ENCODE measurements at places on chromosomes 3 and 15.

- H3K4me1 ChIP-seq: 0 out of 2 replicates have a peak, but pooled peaks cover 3% of the 10 kb centered on the region
- no peaks in the 10 kb centered on the region for H3K36me3 ChIP-seq
- DNase-seq: no peak
- H3K4me3 ChIP-seq: no peak overlapping the region
- H3K27ac ChIP-seq: no peak overlapping the region
Observed at GRCh38 chr15:66849393-66849745, 147.3 kb downstream of the SMAD6 start.

DNA sequence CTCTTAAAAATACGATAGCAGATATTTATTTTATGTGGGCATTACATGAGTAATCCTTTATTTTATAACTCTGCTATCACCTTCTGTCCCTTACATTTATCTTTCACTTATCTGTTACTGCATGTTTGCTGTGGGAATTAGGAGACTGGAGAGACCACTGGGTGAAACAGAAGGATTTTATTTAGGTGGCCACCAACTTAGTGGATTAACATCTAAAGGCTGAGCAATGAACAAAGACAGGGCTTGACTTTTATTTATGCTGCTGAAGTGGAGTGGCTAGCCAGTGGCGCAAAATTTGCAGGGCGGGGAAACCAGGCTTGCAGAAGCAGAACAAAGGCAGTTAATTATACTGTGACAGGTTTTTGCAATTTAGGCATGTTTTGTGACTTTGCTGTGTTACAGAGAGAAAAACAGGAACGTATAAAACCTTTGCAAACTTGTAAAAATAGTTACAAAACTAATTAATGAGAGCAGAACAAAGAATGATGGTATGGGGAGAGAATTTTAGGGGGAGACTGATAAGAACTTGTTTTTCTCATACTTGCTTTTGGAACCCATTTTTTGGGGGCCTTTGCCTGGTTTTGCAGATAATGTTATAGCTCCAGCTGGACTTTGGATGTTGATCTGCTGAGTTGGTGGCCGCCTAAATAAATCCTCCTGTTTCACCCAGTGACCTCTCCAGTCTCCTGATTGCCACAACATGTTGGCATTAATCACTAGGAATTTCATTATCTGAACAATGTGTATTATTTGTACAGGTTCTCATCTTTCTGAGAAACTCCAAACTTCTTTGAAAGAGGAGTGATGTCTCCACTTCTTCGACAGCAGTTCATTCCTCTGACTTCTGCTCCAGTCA is 18.0 kb downstream of the KLHL24 start:
- no peaks in the 10 kb centered on the region for H3K4me1 ChIP-seq
- no peak overlapping the region for H3K4me3 ChIP-seq
- no peaks in the 10 kb centered on the region for H3K36me3 ChIP-seq
- DNase-seq: no peak

DNA sequence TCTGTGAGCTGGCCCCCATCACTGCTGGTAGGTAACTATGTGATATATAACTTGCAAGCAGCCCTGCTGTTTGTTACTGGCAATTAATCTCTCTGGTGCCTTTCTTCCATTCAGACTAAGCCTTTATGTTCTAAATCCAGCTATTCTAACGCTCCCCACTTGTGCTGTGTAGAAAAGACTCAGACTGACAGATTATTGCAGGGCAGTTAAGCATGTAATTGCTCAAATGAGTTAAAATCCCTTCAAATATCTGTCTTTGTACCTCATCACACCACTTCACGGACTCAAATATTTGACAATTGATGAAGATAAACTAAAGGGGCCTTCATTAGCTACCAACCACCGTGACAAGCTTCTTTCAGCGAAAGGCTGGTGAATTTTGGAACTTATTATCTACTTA is 416.2 kb downstream of the NR2F2 start:
- DNase-seq: no peak
- no peaks in the 10 kb centered on the region for H3K36me3 ChIP-seq
- H3K27me3 ChIP-seq: no peaks in the 10 kb centered on the region

DNA sequence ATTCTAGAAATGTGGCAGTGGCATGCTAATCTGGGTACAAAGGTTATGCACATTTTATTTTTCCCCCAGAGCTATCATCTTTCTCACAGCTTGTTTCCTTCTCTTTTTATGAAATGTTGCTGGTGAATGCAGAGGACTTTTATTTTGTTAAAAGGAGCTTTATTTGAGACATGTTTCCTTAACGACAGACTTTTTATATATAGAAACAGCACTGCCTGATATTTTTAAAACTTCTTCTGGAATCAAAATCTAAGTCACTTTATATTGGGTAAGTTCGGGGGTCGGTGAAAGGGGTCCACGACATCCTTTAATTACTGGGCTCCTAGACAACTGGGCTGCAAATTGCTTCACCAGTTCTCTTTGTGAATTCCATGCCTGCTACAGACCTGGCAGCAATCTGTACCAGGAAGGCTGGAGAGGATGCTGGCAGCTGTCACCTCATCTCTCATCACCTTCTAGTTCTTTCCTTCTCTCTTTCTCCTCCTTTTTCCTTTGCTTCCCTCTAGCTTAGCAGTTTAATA is 464.7 kb downstream of the PDCD6IP start:
- no peak overlapping the region for H3K27ac ChIP-seq
- no peak for DNase-seq
- H3K4me3 ChIP-seq: no peak overlapping the region
- no peaks in the 10 kb centered on the region for H3K36me3 ChIP-seq

DNA sequence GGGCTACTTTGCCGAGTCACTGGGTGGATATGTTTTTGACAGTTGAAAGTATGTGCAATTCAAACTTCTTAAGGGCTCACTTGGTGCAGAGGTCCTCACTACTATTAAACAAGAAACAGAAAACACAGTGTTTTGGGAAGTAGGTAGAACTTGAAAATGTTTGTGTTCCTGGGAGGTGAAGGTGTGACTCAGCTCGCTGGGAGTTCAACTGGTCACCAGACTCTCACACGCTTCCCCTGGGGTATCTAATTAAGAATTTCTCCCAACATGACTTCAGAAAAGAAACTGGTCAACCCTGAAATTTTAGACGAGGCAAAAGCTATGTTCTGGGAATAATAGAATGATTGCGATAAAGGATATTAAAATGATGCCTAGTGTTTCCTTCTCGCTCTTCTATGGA is 1039.8 kb upstream of the SEMA6D start:
- no peaks in the 10 kb centered on the region for H3K27me3 ChIP-seq
- no peaks in the 10 kb centered on the region for H3K4me1 ChIP-seq
- DNase-seq: no peak
- H3K4me3 ChIP-seq: no peak overlapping the region
- no peaks in the 10 kb centered on the region for H3K36me3 ChIP-seq

DNA sequence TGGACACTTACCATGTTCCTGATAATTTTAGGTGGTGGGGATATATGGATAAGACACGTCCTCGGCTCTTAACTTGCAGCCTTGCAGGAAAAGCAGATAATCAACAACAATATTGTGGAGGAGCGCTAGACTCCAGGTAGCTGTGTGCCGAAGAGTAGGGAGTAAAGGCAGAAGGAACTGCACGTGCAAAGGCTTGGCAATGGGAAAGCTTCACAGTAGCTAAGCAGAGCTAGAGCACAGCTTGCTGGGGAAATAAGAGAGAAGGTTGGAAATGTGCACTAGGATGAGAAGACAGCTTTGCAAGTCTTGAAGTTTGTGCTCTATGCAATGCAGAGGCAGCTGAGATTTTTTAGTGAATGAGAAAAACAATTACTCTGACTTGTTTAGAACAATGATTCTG is 12.4 kb downstream of the PSMA4 start:
- DNase-seq: no peak
- peaks cover 34% of the 10 kb centered on the region for H3K4me1 ChIP-seq
- H3K4me3 ChIP-seq: no peak overlapping the region
- peak overlapping the region; percentile 65 for H3K27ac ChIP-seq
- peaks cover 10% of the 10 kb centered on the region for H3K36me3 ChIP-seq

GRCh38 chr3:136109499-136109898 is 86.6 kb downstream of the MSL2 start:
- peak; percentile 72 for DNase-seq
- peaks cover 22% of the 10 kb centered on the region for H3K4me1 ChIP-seq
- no peak overlapping the region for H3K4me3 ChIP-seq

DNA sequence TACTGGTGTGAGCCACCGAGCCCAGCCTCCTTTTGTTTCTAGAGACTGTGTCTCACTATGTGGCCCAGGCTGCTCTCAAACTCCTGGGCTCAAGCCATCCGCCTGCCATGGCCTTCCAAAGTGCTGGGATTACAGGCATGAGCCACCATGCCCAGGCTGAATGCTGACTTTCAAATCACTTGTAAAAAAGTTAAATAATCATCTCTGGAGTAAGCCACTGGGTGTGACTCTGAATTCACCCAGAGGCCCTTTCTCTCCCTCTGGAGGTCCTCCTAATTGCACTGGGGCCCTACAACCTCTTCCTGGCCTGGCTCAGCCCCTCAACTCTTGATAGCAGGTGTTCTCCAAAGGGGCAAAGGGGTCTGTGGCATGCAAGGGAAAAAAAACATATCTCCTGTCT is 54.8 kb downstream of the MEGF11 start:
- H3K4me3 ChIP-seq: no peak overlapping the region
- no peak overlapping the region for H3K27ac ChIP-seq
- no peaks in the 10 kb centered on the region for H3K4me1 ChIP-seq
- no peaks in the 10 kb centered on the region for H3K27me3 ChIP-seq

DNA sequence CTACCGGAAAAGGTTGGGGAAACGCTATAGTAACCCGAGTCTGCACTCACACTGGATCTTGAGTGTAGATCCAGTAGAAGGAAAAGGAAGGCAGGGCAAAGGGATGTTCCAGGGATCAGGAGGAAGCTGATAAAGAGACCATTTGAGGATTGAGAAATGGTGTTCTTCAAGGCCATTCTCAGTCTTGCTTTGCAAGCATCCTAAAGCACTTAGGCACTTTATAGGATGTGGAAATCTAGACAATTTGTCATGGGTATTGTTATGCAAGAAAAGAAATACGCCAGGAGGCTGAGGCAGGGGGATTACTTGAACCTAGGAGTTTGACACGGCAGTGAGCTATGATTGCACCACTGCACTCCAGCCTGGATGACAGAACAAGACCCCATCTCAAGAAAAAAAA is 13.2 kb upstream of the SCAMP5 start:
- no peaks in the 10 kb centered on the region for H3K27me3 ChIP-seq
- H3K27ac ChIP-seq: no peak overlapping the region
- DNase-seq: no peak
- peaks cover 9% of the 10 kb centered on the region for H3K4me1 ChIP-seq
- H3K36me3 ChIP-seq: no peaks in the 10 kb centered on the region

- no peaks in the 10 kb centered on the region for H3K36me3 ChIP-seq
- H3K4me3 ChIP-seq: no peak overlapping the region
- no peak overlapping the region for H3K27ac ChIP-seq
- no peaks in the 10 kb centered on the region for H3K4me1 ChIP-seq
- no peak for DNase-seq
Observed at GRCh38 chr3:71978150-71978721, 193.3 kb upstream of the PROK2 start.

DNA sequence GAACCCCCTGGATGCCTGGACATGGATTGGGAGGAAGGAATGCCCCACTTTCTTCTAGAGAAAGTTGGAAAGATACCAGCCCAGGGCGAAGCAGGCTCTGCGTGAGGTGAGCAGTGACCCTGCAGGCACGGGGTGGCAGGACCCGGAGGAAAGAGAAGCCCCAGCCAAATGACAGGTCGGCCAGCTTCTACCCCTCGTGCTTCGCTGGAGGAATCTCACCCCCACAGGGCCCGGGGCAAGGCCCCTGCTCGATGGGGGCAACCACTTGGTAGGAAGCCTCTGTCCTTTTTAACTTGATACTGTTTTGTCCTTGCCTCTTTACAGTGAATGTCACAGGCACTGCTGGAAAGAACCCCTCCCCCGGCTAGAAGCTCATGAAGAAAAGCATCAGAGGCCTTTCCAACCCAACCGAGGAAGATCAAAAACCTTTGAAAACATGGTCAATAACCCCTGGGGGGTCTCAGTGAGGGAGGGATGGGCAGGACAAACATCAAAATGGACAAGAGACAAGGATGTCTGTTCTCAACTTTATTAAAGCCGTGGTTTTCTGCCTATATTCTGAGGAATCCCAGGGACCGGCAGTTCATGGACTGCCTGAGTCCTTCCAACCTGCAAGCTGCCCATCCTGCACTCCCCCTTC is 54.4 kb downstream of the SH3BP5 start:
- no peaks in the 10 kb centered on the region for H3K27me3 ChIP-seq
- H3K4me3 ChIP-seq: no peak overlapping the region
- no peak for DNase-seq
- H3K4me1 ChIP-seq: no peaks in the 10 kb centered on the region
- H3K27ac ChIP-seq: no peak overlapping the region

GRCh38 chr15:84590406-84590805 is 10.4 kb upstream of the ZSCAN2 start:
- DNase-seq: no peak
- H3K27me3 ChIP-seq: no peaks in the 10 kb centered on the region
- no peak overlapping the region for H3K4me3 ChIP-seq
- no peak overlapping the region for H3K27ac ChIP-seq
- no peaks in the 10 kb centered on the region for H3K36me3 ChIP-seq

DNA sequence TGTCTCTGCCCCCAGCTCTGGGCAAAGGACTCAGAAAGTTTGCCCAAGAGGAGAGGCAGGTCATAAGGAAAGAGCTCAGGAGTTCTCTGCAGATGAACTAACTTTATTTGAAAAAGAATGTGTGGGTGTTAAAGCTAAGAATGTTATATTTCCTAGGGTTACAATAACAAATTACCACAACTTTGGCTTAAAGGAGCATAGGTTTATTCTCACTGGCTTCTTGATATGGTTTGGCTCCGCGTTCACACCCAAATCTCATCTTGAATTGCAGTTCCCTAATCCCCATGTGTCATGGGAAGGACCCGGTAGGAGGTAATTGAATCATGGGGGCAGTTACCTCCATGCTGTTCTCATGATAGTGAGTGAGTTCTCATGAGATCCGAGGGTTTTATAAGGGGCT is 383.7 kb upstream of the CFAP20DC start:
- H3K4me1 ChIP-seq: no peaks in the 10 kb centered on the region
- no peak for DNase-seq
- H3K4me3 ChIP-seq: no peak overlapping the region
- no peaks in the 10 kb centered on the region for H3K36me3 ChIP-seq
- H3K27me3 ChIP-seq: no peaks in the 10 kb centered on the region
- H3K27ac ChIP-seq: no peak overlapping the region

DNA sequence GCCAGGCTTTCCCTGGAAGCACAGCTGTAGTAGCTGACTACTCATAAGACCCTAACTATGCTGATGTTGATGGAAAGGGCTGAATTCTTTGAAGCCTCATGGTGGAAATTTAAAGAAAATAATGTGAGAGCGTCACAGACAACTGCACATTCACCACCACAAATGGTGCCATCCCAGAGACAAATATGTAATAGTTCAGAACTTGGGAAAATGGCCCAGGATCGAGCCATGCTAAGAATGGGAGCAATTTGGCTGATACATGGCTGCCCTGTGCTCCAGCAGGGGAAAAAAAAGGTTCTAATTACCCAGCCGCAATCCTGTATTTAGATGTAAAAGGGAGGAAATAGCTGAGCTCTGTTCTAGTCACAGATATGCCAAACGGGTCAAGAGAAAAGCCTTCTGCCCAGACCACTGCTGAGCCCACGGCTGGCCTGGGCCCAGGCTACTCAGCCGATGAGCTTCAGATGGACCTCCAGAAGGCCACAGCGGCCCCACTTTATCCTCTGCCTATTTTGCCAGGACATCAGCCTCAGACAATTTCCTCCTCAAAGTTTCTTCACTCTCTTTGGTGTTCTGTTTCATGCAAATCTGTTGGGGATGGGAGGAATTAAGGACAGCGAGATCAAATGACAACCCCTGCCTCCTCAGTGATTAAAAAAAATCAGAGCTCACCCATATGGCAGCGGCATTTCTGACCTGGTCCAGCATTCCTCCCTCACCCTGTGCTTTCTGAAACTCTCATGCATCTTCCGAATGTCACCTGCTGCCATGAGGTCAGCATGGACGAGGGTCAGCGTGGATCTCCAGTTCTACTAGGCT is 54.5 kb upstream of the MEX3B start:
- H3K27me3 ChIP-seq: no peaks in the 10 kb centered on the region
- DNase-seq: no peak
- no peak overlapping the region for H3K27ac ChIP-seq
- H3K36me3 ChIP-seq: no peaks in the 10 kb centered on the region
- no peak overlapping the region for H3K4me3 ChIP-seq
